Heart right ventricle (tissue), 16 donors: ENCODE measurements at places on chromosomes 11 and 22. TPM values are rescaled to one million over a fixed set of nuclear protein-coding genes. Genes with fewer than 3 reads are reported as not detected.

DNA sequence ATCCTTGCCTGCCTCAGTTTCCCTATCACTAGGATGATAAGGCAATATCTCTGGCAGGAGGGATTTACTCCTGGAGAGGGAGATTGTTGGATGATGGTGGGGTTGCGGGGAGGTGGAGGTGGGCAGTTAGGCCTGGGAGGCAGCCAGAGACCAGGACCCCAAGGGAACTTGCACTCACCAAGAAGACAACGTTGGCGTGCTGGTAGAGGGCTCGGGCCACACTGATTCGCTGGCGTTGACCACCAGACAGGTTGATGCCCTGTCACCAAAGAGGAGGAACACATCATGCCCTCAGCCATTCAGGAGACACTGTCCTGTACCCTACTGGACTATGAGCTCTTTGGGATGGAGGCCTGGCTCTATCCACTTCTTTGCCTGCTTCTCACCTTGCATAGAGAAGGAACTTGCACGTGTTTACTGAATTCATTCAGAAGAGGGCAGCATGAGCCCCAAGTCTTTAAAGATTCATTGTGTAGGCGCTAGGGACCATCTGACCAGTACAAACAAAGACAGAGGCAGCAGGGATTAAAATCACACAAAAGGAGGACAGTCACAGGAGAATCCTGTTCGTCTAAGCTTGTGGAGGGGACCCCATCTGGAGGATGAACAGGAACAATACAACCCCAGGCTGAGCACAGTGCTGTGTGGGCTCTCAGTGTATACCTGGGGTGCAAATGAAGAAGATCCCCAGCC, 24.2 kb upstream of the KCNJ11 start:
- no peak for DNase-seq

GRCh38 chr11:29153078-29153477, 863.8 kb downstream of the KCNA4 start:
- no peak for DNase-seq

GRCh38 chr11:68027667-68028066, 2.8 kb upstream of the NDUFS8 start:
- DNase-seq, result no peak

Gene C11orf52
- total RNA-seq, result 1.1 TPM

Gene OR6A2
- total RNA-seq, result not detected
